ENCODE measurements at places on chromosomes 4 and X.

- H3K4me3 ChIP-seq, result no peak overlapping the region
- peaks cover 9% of the 10 kb centered on the region for H3K27me3 ChIP-seq
- H3K4me1 ChIP-seq, result no peaks in the 10 kb centered on the region
- DNase-seq, result no peak
- peaks cover 4% of the 10 kb centered on the region for H3K36me3 ChIP-seq
Observed at GRCh38 chr4:173493041-173493440, 37.0 kb downstream of the HAND2 start.

GRCh38 chr4:15034071-15034764, 31.9 kb downstream of the CPEB2 start:
- H3K27ac ChIP-seq, result no peak overlapping the region
- no peak overlapping the region for H3K4me3 ChIP-seq
- no peaks in the 10 kb centered on the region for H3K27me3 ChIP-seq
- H3K4me1 ChIP-seq, result no peaks in the 10 kb centered on the region
- DNase-seq, result no peak

GRCh38 chrX:68204521-68205038, 228.7 kb downstream of the OPHN1 start:
- H3K4me1 ChIP-seq, result no peaks in the 10 kb centered on the region
- no peak overlapping the region for H3K4me3 ChIP-seq
- peaks cover 2% of the 10 kb centered on the region for H3K36me3 ChIP-seq
- H3K27ac ChIP-seq, result no peak overlapping the region
- no peak for DNase-seq

DNA sequence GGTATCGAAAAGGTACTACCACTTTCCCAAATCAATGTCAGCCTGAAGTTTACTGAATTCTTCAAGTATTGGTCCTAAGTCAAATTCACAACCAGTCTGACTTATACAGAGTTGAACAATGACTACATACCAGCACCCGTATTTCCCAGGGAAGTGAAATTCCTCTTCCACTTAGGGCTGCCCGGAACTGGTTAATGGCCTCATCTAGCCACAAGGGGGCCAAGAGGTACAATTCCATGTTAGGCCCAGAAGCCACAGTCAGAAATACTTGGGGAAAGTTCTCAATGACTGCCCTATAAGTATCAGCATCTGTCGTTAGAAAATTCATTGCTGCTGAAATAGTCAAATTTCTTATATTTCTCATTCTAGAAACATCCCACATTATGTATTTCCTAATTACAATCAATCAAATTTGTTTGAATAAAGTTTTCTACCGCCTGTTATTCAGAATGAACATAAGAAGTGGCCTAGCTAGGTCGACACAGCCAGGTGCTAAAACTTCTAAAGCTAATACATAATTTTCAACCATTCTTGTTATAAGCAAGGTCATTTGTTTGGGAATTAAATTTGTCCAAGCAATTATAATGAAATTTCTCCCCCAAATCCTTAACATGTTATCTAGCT, 5.6 kb upstream of the PCDH7 start:
- peak; percentile 55 for DNase-seq
- peaks cover 5% of the 10 kb centered on the region for H3K36me3 ChIP-seq
- H3K4me3 ChIP-seq, result no peak overlapping the region
- 0 out of 2 replicates have a peak, but pooled peaks cover 4% of the 10 kb centered on the region for H3K4me1 ChIP-seq

DNA sequence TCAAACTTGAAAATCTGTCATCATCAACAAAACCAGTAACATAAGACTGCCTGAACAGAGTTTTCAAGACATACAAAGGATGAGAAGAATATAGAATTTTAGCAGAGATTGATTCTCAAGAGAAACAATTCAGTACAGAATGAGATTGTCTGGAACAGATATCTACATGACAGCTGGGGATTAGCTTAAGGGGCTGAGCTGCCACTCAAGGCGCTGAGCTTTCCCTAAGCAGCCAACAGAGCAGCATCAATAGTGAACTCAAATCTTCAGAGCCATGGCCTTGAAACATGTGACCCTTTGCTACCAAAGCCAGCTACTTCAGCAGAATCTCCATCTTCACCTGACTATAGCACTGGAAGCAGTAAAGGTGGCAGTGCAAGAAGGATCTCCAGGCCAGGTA, 24.3 kb upstream of the PCDH10 start:
- H3K36me3 ChIP-seq, result peaks cover 4% of the 10 kb centered on the region
- no peak overlapping the region for H3K27ac ChIP-seq
- DNase-seq, result no peak
- no peaks in the 10 kb centered on the region for H3K4me1 ChIP-seq
- H3K27me3 ChIP-seq, result no peaks in the 10 kb centered on the region
- H3K4me3 ChIP-seq, result no peak overlapping the region

DNA sequence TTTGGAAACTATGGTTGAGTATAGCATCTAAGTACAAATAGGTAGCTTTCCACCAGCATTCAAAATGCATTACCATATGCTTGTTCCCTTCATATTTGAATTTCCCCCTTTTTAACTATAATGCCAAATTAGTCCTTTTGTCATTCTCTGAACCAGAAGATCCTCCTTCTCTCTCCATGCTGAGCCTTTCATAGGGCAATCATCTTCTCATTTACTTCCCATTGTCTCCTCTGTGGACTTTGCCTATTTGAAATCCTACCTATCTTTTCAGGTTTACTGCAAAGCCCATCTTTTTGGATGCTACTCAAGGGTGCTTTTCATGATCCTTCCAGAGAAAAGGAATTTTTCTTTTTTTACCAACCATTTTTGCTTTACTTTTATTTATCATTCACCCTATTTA, 54.7 kb downstream of the DKK2 start:
- H3K4me1 ChIP-seq, result no peaks in the 10 kb centered on the region
- H3K27ac ChIP-seq, result no peak overlapping the region
- DNase-seq, result no peak
- H3K4me3 ChIP-seq, result no peak overlapping the region
